ENCODE measurements at places on chromosomes 5 and 9.

DNA sequence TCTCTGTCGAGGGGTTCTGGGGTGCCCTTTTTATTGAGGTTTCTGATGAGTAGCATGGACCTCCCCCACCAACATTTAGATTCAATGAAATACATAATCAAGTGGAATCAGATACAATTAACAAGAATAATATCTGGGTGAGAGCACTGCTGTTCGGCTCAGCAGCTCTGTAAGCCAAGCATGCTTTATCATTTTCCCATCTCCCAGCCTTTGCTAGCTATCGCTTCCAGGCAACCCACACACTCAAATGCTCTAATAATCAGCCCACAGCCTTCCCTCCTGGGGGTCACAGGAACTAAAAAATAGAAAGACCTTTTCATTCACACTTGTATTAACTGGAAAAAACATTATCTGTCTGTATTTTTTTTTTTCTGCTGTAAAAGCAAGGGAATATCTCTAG is 8.9 kb downstream of the PLPPR1 start:
- no peak for DNase-seq

- no peak for DNase-seq
Observed at GRCh38 chr9:86662890-86663468, 284.3 kb downstream of the GAS1 start.

DNA sequence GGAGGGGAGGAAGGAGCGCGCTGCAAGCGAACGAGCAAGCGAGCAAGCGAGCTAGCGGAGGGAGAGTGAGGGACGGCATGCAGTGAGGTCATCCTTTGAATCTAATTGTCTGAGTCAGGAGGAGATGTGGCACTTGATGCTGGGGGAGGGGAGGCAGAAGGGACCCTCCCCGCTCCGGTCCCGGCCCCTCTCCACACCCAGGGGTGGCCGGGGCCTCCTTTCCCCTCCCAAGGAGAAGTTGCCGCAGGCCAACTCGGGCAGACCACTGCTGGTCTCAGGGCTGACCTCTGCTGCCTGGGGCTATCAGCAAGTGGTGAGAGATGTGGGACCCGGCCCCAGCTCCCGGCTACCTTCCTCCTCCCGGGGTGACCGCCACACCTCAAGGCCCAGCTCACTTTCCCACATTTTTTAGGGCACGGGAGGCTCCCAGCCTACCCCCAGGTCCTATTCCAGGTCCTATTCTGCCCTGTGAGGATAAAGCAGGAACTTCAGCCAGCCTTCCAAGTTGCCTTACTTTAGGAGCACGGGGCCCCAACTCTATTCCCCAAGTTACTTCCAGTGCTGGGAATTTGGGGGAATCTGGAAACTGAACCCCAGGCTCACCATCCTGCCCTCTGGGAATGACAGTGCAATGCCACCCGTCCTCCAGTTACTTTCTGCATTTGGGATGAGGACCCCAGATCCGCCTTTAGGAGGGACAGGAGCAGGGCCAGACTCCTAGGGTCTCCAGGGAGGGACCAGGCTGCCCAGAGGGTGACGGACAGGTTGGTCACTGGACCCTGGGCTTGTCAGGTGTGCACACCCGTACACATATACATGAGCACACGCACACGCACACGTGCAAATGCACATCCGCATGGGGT is 11.1 kb downstream of the CNTFR start:
- DNase-seq, result no peak

- no peak for DNase-seq
Observed at GRCh38 chr5:65394087-65394486, 87.6 kb downstream of the ADAMTS6 start.

- DNase-seq, result no peak
Observed at GRCh38 chr5:174217527-174217926, 172.0 kb downstream of the NSG2 start.

DNA sequence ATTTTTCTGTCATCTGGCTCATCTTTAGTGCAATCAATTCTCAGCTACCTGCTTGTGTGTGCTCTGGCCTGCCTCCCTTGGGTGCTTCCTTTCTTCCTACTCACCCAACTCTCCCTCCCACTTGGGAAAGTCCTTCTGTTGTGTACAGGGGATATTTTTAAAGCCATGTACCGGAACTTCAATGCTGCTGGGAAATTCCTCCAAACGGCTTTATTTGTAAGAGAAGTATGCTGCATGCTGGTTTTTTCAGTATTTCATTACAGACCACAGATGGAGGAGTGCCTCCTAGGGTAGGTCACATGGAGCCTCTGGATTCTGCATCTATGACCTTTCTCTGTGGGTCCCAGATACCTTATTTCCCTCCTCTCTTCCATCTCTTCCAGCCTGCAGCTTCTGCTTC is 5.4 kb upstream of the HMHB1 start:
- DNase-seq, result no peak

DNA sequence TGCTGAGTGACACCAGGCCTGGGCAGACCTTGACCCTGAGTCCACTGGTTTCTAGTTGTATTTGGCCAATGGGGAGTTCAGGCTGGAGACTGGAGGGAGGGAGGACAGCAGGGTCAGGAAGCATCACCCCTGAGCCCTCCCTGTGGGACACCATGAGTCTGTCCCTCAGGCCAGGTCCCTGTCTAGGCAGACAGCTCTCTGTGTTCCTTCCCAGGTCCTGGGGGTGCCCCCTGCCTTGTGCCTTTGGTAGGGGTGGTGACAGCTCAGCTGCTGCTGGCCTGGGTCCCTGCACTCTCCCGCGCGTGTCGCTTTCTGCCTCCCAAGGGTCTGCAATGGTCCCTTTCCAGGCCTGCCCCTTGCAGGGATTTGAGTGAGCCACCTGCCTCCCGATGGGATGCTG is 125.5 kb downstream of the OLFM1 start:
- no peak for DNase-seq

DNA sequence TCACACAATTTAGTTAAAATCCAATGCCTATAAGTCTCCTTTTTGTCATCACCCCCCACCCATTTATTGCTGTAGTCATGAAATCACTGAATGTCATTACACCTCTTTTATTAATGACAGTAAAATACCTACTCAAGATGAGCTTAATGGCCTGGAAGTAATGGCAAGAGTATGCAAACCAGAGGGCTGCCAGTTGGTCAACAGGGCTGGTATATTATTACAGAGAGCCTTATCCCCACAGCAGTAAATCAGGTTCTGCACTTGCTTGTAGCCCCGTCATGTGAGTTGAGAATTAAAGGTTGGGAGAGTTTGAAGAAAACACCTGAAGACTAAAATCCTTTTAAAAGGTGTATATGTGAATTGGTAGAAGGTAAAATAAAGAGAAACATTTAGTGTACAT is 372.4 kb downstream of the MAT2B start:
- DNase-seq, result no peak

DNA sequence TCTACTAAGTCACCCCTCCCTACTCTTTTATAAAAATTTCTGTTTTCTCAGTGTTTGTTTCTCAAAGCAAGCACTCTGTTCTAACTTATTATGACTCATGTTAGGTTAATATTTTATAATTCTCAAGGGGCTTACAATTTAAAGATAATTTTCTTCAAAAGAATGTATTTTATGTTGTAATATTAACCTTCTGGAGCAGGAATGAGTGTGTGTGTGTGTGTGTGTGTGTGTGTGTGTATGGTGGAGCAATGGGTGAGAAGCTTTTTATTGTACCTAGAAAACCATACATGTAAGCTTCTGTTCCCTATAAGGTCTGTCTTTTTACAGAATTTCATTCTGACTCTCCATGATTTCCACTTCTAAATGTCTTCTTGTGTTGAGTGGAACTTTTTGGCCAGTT is 63.0 kb downstream of the PBX3 start:
- no peak for DNase-seq

GRCh38 chr5:82403724-82404123 is 125.6 kb upstream of the RPS23 start:
- DNase-seq, result no peak

DNA sequence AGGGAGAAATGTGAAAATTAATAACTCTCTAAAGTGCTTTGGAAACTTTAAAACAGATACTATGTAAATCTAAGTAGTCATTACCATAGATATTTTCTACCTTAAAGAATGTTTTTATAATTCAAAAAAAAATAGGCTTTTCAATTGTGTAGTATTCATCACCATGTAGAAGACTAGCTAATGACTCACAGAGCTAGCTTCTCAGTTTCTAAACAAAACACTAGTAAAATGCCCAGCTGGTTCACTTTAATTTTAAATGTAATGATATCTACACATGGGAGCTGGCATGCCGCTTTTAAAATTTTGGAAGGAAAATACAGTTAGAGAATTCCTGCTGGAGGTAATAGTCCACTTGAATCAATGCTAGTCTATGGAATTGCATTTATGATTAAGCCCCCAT is 509.8 kb downstream of the CSNK1G3 start:
- DNase-seq, result no peak

- no peak for DNase-seq
Observed at GRCh38 chr5:146068206-146068605, 37.2 kb downstream of the PLAC8L1 start.

DNA sequence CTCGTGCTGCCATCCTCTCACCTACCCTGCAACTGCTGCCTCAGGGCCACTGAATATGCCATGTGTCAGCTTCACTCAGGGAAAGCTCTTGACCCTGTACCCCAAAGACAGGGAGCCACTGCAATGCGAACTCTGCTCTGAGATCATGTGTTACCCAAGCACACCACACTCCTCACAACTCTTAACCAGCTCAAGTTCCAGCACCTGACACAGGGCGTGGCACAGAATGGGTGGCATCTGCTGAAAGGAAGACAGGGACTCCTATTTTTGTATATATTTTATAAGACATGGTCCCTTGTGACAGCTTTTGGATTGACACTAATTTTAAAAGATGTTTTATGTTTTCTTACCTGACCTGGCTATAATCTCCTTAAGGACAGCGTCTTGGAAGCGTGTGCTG is 10.7 kb downstream of the PHYKPL start:
- no peak for DNase-seq

DNA sequence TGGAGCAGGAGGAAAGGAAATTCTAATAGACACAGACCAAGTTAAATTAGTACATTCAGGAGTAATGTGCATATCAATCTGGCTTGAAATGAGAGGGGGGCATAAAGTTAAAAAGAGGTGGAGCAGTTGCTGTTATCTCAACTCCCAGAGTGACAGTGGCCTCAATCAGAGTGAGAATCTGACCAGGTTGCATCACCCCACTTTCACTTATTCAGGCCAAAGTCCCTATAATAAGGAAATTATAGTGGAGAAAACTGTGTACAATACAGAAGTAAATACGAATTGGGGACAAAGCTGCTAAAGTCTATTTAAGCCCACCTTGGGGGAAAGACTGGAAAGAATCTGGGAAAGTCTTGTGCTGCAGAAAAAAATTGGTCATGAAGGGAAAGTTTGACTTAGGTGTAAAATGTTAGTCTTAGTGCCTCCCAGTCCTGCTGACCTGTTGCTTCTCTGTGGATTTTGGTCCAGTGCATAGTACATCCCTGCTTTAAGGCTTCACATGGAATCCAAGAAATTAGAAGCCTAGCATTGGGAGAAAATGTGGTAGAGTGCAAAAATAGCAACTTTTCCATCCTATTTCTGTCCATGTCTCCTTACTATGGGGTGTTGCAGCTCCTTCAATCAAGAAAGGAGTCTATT is 27.9 kb downstream of the MROH2B start:
- DNase-seq, result no peak
